Upper lobe of left lung (tissue), 6 donors: ENCODE measurements at places on chromosomes 6 and 20.

DNA sequence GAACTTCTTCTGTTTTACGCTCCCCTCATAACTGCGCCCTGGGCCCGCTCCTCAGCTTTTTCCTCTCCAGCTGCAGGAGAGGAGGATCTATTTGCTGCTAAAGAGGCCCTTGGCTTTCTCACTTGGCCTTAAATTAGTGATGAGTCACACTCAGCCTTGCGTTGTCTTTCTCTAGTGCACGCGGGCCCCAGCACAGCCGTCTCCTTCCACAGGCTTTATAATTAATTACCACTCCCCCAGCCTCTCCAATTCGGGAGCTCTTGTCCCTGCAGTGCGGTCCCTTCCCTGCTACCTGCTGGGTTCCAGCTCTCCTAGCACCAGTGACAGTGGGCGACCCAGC lies 25.2 kb downstream of the PACSIN1 start:
- DNase-seq = no peak

DNA sequence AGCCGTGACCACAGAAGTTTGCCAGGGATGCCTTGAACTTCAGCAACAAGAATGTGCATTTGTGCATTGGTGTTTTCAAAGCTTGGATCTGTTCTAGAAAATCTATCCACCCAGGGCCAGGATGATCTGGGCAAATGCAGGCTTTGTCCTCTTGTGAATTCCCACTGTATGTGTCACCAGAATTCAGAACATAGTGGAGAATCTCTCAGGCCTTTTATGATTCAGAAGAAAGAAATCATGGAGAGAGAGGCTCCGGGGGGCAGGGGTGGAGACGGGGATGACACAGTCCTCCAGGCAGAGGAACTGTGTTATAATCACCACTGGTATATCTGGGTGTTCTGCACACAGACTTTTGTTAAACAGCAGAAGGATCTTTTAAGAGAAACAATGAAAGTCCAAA lies 304.1 kb downstream of the CDH4 start:
- no peak for DNase-seq

DNA sequence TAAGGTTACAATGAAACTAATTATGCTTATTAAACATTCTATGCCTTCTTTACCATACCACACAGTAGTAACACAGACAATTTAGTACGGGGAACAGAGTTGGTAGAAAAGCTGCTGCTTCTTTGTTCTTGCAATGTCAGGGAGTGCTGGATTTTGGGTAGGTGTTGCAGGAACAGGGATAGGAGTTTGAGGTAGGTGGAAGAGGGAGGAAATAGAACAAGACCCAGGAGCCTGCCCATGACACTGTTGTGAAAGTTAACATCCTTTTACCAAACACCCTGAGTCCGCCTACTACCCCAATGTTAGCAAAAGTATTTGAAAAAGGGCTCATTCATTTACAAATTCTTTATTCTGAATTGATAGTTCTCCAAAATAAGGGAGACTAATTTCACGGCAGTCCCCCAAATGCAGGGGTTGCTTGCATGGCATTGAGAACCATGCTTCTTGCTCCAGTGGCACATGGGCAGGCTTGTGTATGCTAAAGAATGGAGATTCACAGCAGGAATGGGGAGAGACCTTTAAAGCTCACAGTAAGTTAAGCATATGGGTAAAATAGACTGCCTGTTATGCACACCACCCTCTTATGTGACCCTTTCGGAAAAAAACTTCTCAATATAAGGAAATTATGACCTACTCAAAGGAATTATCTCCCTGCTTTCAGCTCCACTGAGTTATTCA lies 181.7 kb downstream of the GRM1 start:
- DNase-seq = no peak

- DNase-seq = no peak
Observed at GRCh38 chr6:56659721-56660380, 17.2 kb upstream of the DST start.

- DNase-seq = no peak
Observed at GRCh38 chr6:80331522-80331921, 225.1 kb downstream of the BCKDHB start.

- DNase-seq = no peak
Observed at GRCh38 chr6:84635081-84635761, 129.2 kb downstream of the TBX18 start.

GRCh38 chr6:82783587-82784236 lies 281.9 kb downstream of the UBE3D start:
- no peak for DNase-seq

DNA sequence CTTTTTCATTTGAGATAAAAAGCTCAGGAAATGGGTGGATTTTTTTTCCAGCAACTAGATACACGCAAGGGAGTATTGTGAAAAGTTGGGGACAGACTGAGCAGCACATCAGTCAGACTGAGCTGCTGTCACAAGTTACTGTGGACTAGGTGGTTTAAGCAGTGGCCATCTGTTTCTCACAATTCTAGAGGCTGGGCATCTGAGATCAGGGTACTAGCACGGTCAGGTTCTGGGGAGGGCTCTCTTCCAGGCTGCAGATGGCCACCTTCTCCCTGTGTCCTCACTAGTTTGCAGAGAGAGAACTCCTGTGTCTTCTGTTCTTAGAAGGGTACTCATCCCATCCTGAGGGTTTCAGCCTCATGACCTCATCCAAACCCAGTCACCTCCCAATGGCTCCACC lies 178.3 kb downstream of the SYNDIG1 start:
- DNase-seq = no peak

DNA sequence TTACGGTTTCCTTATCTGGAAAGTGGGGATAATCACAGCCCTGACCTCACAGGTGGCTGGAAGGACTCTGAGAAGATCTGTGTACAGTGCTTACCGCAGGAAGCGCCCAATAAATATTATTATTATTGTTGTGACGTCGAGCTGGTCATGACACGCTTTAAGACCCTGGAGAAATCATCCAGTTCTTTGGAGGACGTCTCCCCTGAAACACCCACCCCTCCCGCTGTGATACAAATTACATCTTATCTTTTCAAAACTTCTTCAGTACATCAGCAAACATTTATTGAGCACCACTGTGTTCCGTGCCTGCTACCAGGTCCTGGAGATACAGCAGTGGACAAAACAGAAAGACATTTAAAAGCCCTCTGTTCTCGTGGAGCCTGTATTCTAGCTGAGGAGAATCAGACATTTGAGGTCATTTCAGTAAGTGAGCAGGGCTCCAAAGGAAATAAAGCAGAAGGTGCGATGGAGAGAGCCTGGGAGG lies 118.7 kb downstream of the CEBPB start:
- no peak for DNase-seq

GRCh38 chr6:88378639-88379038 lies 212.5 kb upstream of the CNR1 start:
- DNase-seq = no peak

DNA sequence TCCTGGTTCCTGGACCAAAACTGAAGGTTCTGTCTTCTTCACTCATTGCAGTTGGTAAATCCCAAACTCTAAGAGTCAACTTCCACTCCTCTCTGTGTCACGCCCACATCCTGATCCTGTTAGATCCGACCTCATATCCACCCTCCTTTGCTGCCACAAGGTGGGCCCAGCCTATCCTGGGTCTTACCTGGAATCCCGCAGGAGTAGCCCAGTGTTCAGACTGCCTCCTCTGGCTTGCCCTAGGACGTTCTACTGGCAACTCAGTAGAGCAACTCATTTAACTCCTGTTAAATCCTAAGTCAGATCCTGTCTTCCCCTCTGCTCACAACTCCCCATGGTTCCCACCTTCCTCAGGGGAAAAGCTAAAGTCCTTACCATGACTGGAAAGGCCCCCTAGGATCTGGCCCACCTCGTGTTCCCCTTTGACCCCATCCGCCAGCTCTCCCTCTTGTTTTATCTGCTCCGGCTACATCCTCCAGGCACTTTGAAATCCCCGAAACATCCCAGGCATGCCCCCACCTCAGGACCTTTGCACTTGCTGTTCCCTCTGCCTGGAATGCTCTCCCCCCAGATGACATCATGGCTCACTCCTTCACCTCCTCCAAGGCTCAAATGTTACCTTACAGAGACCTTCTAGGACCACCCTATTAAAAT lies 43.9 kb downstream of the TFEB start:
- DNase-seq = no peak

GRCh38 chr6:86152546-86152945 lies 509.9 kb upstream of the SYNCRIP start:
- no peak for DNase-seq

GRCh38 chr6:149938571-149939355 lies 3.1 kb upstream of the ULBP2 start:
- DNase-seq = no peak

GRCh38 chr20:1813101-1813529 lies 82.1 kb upstream of the SIRPA start:
- no peak for DNase-seq

- no peak for DNase-seq
Observed at GRCh38 chr20:9389346-9389745, 125.0 kb upstream of the LAMP5 start.

- no peak for DNase-seq
Observed at GRCh38 chr20:51715856-51716185, 52.4 kb downstream of the ATP9A start.

DNA sequence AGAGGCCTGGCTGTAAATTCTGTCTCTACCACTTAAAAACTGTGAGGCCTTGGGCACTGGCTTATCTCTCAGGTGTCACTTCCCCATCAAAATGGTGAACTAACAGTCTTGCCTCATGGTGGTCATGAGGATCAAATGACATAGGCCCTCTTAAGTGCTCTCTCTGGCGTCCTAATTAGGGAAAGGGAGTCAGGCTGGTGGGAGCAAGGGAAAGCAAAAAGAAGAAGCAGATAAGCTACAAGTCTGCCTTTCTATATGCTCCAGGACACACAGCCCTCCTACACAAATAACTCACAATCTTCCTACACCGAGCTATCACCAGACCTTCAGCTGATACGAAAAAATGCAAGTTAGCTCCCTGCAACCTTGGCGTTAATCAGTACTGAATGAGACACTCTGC lies 19.5 kb upstream of the SLC22A16 start:
- no peak for DNase-seq

- no peak for DNase-seq
Observed at GRCh38 chr20:16395366-16395765, 177.9 kb downstream of the KIF16B start.

DNA sequence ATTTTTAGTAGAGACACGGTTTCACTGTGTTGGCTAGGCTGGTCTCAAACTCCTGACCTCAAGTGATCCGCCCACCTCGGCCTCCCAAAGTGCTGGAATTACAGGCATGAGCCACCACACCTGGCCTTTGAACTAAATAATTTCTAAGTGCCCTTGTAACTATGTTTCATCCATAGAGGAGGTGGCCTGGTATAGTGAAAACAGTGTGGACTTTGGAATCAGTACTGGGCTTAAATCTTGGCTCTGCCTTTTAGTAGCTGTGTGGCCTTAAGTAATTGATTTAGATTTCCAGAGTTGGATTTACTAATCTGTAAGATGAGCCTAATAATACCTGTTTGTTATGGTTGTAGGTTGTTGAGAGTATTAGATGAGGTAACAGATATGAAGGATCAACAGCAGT lies 14.2 kb upstream of the TGM3 start:
- DNase-seq = no peak

- DNase-seq = no peak
Observed at GRCh38 chr6:113813142-113813541, 44.0 kb upstream of the MARCKS start.

DNA sequence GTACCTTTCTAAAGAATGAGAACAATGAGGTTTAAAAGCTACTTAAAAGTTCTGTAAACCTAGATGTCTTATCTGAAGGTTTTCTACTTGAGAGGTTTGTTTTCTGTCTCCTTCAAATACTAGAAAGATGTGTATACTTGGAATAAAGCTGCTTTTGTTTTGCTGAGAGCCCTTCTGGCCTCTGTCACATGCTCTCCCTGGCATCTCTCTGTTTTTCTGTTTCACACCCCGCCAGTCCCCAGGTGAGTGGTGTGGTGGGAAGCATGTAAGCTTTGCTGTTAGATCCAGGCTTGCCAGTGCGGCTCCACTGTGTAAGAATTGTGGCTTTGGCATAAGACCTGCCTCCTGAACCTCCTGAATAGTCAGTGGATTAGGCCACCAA lies 56.8 kb downstream of the SNX9 start:
- DNase-seq = no peak

GRCh38 chr6:136751522-136751956 lies 40.7 kb downstream of the MAP3K5 start:
- DNase-seq = no peak

DNA sequence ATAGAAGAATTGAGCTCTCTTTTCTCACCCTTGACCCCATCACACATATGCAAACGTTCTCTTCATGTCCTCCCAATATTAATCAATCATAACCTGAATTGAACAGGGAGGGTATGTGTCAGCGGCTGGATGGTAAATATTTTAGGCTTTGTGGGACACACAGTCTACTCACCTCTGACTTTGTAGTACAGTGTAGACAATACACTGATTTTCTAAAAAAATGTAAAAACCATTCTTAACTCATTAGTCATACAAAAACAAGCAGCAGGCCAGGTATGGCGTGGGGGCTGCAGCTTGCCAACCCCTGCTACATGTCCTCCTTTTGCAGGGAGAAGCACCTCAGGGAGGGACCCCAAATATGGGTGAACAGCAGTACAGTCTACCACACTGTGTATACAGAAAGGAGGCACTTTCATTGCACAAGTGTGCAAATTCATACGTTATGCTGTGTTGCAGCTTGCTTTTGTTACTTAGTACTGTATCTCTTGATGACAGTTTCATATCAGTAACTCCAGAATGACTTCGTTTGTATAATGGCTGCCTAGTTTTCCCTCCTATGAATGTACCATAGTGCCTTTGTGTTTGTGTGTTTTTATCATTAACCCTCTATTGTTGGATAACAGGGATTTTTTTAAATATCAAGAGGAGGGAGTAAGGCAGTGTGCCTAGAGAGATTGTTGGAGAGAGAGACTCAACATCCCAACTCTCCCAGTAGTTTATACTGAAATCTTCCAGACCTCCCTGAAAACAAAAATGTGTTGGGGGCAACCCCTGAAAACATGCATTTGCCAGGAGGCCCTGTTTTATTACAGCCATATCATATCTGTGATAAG lies 214.3 kb downstream of the ZMYND8 start:
- no peak for DNase-seq

DNA sequence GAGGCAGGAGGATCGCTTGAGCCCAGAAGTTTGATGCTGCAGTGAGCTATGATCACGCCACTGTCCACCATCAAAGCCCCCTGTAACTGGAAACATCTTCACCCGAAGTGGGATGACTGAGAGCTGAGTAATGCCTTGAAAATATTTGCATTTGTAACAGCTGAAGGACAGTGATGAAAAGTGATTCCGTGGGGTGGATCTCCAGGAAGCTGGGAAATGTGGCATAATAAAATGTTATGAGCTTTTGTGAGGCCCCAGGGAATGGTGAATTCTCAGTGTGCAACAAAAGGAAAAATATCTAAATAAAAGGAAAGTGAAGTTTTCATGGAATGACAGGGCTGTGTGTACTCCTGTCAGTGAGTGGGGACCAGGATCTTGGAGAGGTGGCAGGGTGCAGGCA lies 92.0 kb downstream of the JAG1 start:
- DNase-seq = no peak
